ENCODE measurements at places on chromosomes 2 and 18.

DNA sequence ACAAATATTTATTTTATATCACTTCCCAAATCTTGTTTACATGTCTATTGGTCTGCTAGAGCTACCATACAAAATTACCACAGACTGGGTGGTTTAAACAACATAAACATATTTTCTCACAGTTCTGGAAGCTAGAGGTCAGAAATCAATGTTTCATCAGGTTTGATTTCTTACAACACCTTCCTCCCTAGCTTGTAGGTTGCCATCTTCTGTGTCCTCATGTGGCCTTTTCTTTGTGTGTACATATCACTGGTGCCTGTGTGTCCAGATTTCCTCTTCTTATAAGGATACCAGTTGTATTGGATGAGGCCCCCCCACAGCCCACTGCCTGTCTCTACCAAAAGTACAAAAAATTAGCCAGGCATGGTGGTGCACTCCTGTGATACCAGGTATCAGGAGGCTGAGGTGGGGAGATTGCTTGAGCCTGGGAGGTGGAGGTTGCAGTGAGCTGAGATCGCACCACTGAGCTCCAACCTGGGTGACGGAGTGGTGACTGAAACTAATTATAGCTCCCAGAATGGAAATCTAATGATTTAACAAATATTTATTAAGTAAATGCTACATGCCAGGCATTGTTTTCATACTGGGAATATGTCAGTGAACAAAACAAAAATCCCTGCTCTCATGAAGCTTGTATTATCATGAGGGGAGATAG, 13.6 kb downstream of the EML4 start:
- no peak for DNase-seq

GRCh38 chr2:120787822-120788700, 52.4 kb downstream of the GLI2 start:
- no peak for DNase-seq

- no peak for DNase-seq
These were observed 127.4 kb upstream of the OTX1 start for GRCh38 chr2:62923242-62923641.

DNA sequence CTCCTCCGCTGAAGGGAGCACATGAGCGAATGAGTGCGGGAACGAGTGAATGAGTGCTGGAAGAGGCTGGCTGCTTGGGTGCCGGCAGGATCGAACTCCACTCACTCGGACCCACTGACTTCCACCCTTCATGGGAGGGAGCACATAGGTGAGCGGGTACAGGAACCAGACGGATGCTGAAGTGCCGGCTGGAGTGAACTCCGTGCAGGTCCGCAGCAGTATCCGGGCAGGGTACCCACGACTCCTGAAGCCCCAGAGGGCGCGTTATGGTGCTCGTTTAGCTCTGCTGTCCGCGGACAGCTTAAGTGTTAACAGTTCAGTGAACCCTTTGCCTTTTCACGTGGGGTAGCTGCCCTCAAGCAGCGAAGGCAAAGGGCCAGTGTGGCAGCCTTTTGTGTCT, 23.2 kb downstream of the RPRM start:
- no peak for DNase-seq

DNA sequence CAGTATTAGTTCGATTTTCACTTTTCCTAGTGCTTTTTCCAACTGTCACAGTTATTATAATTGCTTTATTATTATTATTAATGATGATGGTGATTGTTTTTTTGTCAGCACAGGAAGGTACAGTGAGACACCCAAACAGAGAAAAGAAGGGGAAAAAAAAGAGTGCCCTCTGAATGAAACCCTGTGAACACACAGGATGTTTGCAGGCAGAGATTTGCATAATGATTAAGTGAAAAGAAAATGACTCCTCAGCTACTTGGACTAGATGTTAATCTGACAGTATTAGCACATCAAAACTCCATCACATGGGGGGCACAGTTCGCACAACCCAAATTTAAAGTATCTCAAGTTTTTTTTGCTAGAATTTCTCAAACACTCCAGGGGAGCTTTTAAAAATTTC, 32.9 kb downstream of the ADD2 start:
- no peak for DNase-seq

GRCh38 chr2:37589298-37589697, 82.1 kb downstream of the CDC42EP3 start:
- DNase-seq = no peak

Data from GM18507 (cell line).